ENCODE measurements at places on chromosomes 2 and 18.

DNA sequence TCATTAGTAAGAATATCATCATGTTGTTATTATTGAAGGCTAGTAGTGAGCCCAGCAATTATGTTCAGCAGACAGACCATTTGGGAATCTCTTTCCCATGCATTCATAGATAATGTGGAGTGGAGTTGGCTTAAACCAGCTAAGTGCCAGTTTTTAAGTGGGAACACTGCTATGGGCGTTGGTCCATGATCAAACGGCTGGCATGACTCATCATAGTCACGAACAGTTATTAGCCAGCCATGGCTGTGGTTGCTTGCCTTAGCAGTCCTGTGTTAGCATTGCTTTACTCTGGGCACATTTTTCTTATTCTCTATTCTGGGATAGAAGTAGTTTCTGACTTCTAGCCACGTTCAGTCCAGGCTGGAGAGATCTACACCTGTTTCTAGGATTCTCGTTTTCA is 17.7 kb downstream of the EIF4E2 start:
- no peak for DNase-seq

DNA sequence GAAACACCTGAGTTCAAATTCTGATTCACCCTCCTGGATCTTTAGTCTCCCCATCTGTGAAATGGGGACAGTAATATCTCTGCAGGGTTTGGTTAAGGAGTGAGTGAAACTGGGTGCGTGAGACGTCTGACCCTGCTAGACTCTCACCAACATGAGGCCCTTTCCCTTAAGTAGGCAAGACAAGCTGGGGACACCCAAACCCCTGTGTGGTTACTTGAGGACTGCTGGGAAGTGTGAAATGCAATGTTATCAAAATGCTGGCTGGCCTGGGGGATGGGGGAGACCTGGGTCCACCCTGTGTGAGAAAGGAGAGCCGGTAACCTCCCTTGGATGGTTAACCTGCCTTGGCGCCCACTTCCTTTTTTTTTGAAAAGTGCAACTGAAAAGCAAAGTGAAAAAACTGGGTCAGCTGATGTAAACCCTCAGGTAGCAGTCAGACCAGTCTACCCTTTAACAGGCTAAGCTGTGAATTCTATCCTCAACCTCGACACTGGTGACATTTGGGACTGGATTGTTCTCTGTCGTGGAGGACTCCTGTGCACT is 82.3 kb downstream of the INPP5D start:
- DNase-seq: no peak

GRCh38 chr2:118672571-118673158 is 174.8 kb downstream of the EN1 start:
- no peak for DNase-seq

DNA sequence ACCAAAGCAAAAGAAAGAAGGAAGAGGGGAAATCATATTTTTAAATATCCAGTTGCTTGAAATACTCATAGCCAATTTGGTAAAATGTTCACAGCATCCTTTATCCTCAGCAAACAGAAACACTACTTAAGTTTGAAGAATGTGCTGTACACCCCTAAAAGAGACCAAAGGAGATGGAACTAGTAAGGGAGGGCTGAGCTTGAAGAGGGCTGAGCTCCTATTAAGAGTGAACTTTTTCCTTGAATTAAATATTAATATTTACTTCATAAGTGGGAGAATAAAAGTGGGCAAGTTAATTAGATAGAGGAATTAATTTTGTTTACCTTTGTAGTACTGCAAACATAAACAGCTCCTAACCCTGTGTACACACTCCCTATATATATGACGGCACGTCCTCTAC is 7.0 kb downstream of the EVX2 start:
- no peak for DNase-seq

DNA sequence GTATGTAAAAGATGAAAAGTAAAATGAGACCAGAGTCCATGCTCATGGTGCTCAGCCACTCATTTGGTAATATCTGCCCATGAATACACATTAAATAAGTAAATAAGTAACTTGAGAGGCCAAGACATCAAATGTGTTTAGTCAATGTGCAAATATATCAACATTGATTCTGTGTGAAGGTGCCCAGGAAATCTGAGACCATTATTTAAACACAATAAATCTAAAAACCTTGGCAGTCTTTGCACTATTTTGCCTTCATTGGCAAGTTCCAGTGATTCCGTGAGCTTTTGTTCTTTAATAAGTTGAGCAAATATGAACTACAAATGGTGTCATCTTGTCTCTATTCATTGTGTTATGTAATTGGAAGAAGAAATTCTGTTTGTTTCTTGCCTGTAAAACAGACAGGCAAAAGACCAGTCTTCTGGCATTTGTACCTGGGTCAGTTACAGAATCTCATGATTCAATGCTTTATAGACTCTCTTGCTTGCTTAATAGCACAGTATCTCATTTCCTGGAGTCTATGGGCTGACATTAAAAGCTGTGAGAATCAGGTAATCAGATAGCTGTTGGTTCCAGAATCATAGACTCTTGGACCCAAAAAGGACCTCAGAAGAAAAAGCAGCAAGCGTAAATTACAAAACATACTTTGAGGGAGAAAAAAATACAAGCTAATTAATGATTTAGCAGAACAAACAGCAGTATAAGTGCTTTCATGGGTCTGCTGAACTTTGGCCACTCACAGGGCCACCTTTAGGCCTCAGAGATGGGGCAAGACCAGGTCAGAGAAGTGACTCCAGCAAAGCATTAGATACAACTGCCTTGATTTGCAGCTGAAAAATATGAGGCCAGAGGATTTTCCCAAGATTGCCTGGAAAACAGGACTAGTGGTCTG is 20.0 kb upstream of the SERPINB3 start:
- DNase-seq: no peak

- no peak for DNase-seq
These were observed 21.6 kb downstream of the BMP10 start for GRCh38 chr2:68849579-68850030.

GRCh38 chr2:6446938-6447608 is 418.6 kb downstream of the CMPK2 start:
- no peak for DNase-seq
